Pancreas (tissue), 10 donors: ENCODE measurements at places on chromosomes 13 and 19. TPM values are rescaled to one million over a fixed set of nuclear protein-coding genes. Genes with fewer than 3 reads are reported as not detected.

ZNF585A gene
- total RNA-seq = 1.9 TPM

GRCh38 chr19:12695514-12695913, 917 bp downstream of the FBXW9 start:
- DNase-seq = no peak

FGF14 gene
- total RNA-seq = 1.4 TPM

STOML3 gene
- total RNA-seq = not detected

DNA sequence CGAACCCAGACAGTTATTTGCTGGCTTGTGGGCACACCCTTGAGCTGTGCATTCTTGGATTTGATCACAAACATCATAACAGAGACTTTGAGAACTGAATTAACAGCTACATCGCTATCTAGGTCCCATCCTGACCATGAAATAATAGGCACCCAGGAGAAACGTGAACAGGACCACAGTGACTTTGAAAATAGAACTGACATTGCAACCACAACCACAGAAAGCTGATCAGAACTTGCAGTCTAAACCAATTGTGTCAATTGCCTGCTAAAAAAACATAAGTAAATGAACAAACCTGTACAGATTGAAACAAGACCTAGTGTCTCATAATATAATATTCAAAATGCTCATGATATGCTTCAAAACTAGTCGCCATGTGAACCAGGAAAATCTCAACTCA, 18.3 kb upstream of the KATNAL1 start:
- DNase-seq = no peak
